ENCODE measurements at places on chromosomes 1 and 21. TPM values are rescaled to one million over a fixed set of nuclear protein-coding genes. Genes with fewer than 3 reads are reported as not detected.

Gene AIM2
- not detected for total RNA-seq

Gene PALMD
- 0.49 TPM for total RNA-seq

Gene BRWD1
- total RNA-seq: 9.9 TPM

Gene CASQ1
- not detected for total RNA-seq

Gene PLEKHA6
- 20.3 TPM for total RNA-seq

Gene CSDE1
- total RNA-seq: 127 TPM

Gene RIMKLA
- total RNA-seq: 0.70 TPM

Gene DUSP12
- 43.7 TPM for total RNA-seq

Gene ERICH3
- total RNA-seq: not detected

Gene SLC25A33
- 3.0 TPM for total RNA-seq

Gene LIN28A
- not detected for total RNA-seq

Gene CZIB
- 26.2 TPM for total RNA-seq

Gene DSTYK
- 7.6 TPM for total RNA-seq

Gene SYPL2
- 0.07 TPM for total RNA-seq

Gene RGS1
- not detected for total RNA-seq

Gene RORC
- total RNA-seq: not detected

Gene LENEP
- not detected for total RNA-seq

Gene PWP2
- total RNA-seq: 1.5 TPM

Gene CYYR1
- total RNA-seq: not detected

Gene SPRR2A
- not detected for total RNA-seq

Gene KCNA3
- not detected for total RNA-seq

Gene LCE1C
- total RNA-seq: not detected

Gene OR2L2
- total RNA-seq: not detected

Gene CIART
- 0.39 TPM for total RNA-seq

Gene CD5L
- total RNA-seq: not detected

Gene MSH4
- not detected for total RNA-seq
